GM18507 (cell line): ENCODE measurements at places on chromosomes 7 and 10.

GRCh38 chr10:22252224-22252800 is 34.5 kb upstream of the EBLN1 start:
- no peak for DNase-seq

GRCh38 chr7:95690367-95690947 is 81.9 kb upstream of the DYNC1I1 start:
- no peak for DNase-seq

- DNase-seq = no peak
Observed at GRCh38 chr7:137934941-137935883, 66.7 kb downstream of the CREB3L2 start.

- no peak for DNase-seq
Observed at GRCh38 chr7:50531401-50531911, 33.7 kb downstream of the DDC start.

DNA sequence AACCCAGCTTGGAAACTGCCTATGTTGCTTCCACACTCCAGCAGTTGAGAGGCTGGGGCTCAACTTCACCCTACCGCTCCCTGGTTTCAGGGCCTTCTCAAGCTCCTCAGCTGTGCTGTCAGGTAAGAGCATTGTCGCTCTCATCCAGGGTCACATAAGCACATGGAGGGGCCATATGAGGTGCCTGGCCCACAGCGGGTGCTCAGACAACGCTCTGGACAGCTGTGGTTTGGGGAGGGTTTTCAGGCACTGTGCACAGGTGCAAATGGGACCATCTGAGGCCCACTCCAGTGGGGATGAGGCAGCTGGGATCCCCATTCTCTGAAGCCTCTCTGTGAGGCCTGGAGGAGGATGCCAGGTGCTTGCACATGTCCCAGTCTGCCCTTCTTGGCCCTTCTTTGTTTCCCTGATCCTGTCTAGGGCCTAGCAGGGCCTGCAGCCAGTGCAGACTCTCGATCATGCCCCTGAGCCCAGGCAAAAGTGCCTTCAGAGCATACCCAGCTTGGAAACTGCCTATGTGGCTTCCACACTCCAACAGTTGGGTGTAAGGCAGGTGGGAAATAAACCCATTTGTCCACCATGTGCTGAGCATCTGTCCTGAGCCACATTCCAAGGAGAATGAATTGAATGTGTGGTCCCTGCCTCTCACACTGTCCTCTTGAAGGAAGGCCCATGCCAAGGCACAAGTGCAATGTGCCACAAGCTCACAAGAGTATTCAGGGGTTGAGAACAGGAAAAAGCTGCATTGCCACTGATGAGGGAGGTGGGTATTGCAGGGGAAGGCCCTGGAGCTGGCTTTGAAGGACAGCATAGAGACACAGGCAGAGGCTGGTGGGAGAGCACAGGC is 40.3 kb downstream of the VSTM4 start:
- DNase-seq = no peak

GRCh38 chr10:99325281-99325680 is 3.9 kb upstream of the CNNM1 start:
- no peak for DNase-seq

DNA sequence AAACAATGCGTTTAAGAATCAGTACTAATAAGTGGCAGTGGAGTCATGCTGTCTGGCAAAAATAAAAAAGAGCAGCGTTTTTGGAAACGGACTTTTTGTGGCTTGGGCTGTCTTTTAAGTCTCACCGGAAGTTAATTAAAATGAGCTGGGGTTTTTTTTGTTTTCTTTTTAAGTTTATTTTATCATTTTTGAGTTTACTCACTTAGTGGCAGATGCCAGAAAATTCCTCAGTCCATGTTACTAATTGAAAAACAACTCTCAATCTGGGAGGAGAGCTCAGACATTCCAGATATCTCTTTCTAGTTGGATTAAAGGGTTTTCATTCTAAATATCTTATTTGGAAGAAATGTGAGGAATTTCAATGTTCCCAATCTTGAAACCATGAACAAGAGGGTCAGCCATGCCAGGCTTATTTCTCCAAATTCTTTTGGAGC is 133.8 kb upstream of the AGR3 start:
- DNase-seq = no peak

- no peak for DNase-seq
Observed at GRCh38 chr10:6399879-6400278, 180.2 kb downstream of the PRKCQ start.

DNA sequence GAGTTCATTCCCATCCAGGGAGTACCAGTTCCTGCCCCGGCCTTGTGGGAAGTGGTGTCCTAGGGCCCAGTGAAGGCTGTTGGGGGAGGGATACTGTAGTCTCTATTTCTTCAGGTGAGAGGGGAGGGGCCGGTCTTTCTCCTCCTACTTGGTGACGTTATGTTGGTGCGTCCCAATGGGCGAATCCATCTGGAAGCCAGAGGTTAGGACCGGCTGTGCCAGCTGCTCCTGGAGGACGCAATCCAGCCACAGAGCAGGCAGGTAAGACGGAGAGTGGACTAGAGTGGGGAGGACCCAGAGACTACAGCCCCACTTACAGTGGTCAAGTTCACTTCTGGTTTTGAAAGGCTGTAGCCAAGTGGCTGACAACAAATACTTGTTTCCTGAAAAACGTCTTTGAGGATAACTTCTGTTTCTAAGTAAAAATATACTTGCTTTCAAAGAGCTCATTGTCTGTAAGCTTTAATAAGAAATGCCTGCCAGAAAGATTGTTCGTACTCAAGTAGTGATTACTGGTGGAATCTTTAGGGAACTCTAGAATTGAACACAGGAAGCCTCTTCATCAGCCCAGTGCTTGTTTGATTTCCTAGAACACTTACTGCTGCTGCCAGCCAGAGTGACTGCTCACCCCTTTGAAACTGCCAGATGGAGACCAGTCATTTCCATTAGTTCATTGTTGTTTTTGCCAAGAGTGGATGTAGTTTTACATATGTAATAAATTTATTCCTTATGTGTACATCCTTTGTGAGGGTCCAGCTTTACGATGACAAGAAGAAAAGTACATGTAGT is 25.4 kb downstream of the RBM33 start:
- no peak for DNase-seq

DNA sequence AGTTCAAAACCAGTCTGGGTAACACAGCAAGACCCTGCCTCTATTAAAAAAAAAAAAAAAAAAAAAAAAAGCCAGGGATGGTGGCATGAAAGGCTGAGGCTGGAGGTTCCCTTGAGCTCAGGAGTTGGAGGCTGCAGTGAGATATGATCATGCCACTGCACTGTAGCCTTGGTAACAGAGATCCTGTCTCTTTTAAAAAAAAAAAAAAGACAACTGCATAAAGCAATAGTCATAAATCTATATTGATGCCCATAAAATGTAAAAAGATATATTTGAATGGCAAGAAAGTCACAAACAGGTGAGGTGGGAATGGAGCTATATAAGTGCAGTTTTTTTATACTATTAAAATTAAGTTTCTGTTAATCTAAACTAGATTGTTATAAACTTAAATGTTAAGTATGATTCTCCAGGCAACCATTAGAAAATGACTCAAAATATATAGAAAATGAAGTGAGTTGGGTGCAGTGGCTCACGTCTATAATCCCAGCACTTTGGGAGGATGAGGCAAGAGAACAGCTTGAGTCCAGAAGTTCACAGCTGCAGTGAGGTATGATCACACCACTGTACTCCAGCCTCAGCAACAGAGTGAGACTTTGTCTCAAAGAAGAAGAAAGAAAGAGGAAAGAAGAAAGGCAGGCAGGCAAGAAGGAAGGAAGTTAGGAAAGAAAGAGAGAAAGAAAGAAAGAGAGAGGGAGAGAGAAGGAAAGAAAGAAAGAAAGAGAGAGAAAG is 13.4 kb upstream of the HNRNPH3 start:
- no peak for DNase-seq

- no peak for DNase-seq
Observed at GRCh38 chr10:34522546-34522945, 292.6 kb downstream of the PARD3 start.

DNA sequence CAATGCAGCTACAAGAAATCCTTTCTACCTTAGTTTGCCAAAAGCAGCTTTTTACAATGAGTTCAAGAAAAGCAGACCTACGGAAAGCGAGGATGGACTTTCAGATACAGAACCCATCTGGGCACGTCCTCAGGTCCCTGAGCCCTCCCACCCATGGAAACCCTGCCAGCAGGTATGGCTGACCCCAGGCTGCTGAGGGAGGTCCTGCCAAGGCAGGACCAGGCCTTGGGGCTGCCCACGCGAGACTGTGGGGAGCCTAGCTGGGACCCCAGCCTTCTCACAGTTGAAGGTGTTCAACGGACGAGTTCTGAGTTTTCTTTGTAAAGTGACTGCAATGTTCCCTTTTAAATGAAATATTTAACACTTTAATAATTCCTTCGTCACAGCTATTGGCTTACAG is 245.0 kb downstream of the MGMT start:
- no peak for DNase-seq

DNA sequence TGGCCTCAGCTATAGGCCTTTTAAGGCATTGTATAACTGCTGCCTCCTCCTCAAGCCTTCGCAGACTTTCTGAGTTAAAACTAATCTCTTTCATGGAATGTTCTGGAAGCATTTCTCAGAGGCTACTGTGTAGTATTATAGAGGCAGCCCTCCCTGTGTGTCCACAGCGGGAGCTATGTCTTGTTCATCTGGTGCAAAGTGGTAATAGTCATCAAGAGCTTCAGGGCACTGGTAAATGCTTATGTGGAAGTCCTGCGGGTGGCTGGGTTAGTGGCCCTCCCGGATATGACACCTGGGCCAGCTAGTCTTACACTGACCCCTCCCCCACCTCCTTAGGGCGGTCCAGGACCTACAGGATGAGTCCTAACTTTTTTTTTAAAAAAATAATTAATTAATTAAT is 2.2 kb upstream of the ABHD11 start:
- DNase-seq = no peak

GRCh38 chr10:131722121-131722520 is 178.7 kb upstream of the PPP2R2D start:
- DNase-seq = no peak

DNA sequence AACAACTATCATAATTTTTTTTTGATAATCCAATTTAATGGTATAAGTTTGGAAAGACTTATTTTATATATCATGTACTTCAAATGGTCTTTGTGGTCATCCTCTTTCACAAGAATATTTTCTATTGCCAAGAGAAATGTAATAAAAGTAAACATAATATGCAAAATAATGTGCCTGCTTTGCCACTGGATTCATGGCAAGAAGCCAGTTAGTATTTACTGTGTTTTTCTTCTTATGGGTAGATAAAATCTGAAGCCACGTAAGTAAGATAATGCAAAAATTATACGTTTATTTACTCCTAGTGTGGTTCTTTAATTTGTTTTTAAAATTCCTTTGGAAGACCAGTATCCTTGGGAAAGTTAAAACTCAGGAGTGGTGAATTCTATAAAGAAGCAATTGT is 258.5 kb downstream of the ARL4A start:
- no peak for DNase-seq

- DNase-seq = no peak
Observed at GRCh38 chr10:75959209-75959608, 527.8 kb downstream of the LRMDA start.

DNA sequence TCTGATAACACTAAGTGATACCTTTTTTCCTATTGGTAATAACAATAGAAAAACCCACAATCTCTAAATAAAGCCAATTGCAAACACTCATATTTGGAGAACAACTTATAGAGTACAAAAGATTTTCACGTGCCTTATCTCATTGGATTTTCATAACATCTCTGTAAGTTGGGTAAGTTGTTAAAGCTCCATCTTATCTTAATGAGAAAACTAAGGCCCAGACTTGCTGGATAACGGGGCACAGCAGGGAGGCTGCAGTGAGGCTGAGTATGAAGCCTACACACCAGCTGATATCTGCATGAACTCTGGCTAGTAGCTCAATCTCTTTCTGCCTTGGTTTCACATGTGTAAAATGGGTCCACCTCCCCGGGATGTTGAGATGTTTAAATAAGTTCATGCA is 26.8 kb downstream of the CPVL start:
- DNase-seq = no peak

GRCh38 chr10:119371704-119372663 is 164.6 kb downstream of the GRK5 start:
- DNase-seq = no peak

GRCh38 chr10:71561003-71561574 is 158.5 kb downstream of the C10orf105 start:
- DNase-seq = no peak

DNA sequence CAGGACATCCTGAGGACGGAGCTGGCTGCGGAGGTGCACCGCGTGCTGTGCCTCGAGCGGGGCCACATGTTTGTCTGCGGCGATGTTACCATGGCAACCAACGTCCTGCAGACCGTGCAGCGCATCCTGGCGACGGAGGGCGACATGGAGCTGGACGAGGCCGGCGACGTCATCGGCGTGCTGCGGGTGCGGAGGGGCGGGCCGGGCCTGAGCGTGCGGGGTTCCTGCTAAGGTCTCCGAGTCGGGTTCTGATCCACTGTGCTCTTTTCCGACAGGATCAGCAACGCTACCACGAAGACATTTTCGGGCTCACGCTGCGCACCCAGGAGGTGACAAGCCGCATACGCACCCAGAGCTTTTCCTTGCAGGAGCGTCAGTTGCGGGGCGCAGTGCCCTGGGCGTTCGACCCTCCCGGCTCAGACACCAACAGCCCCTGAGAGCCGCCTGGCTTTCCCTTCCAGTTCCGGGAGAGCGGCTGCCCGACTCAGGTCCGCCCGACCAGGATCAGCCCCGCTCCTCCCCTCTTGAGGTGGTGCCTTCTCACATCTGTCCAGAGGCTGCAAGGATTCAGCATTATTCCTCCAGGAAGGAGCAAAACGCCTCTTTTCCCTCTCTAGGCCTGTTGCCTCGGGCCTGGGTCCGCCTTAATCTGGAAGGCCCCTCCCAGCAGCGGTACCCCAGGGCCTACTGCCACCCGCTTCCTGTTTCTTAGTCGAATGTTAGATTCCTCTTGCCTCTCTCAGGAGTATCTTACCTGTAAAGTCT is 10.4 kb downstream of the ATG9B start:
- peak; percentile 56 for DNase-seq

- DNase-seq = no peak
Observed at GRCh38 chr7:78197447-78197846, 398.9 kb downstream of the PHTF2 start.

- no peak for DNase-seq
Observed at GRCh38 chr10:14481752-14482151, 151.0 kb upstream of the FRMD4A start.

GRCh38 chr7:2807845-2808772 is 36.0 kb downstream of the GNA12 start:
- no peak for DNase-seq

GRCh38 chr10:87942884-87943527 is 79.6 kb downstream of the PTEN start:
- DNase-seq = no peak

DNA sequence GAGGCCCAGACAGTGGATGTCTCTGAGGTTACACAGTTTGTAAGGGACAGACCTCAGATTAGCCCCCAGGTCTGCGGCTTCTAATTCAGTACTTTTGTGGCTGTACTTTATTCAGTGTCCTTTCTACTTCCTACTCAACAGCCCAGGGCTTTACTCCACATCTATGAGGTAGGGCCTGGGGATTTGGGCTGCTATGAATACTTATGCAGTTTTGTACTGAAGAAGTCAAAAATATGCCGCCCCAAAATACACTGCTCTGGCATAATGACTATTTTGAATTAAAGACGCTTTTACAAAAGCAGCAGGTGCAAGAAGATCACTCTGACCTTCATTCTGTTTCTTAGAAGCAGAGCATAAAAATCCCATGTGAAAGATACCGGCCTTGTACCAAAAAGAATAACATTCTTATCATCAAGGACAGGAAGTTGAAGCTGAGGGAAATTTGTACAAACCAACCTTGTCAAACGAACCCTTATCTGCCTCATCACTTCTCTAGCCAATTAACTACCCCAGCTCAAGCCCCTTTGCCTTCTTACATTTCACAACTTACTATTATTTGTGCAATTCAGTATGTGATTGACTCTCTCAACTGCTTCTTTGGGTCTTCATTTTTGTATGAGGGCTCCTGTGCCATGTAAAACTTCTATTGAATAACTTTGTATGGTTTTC is 26.1 kb upstream of the TRUB1 start:
- no peak for DNase-seq
